Neural progenitor cell (in vitro differentiated cells): ENCODE measurements at places on chromosomes 1 and 21. TPM values are rescaled to one million over a fixed set of nuclear protein-coding genes. Genes with fewer than 3 reads are reported as not detected.

TTLL10 gene
- 0.22 TPM in 1 of 2 replicates, not detected in the other for total RNA-seq

GRCh38 chr1:3002349-3003038 lies 18.8 kb upstream of the ACTRT2 start:
- no peak overlapping the region for H3K27ac ChIP-seq
- H3K36me3 ChIP-seq, result no peaks in the 10 kb centered on the region
- no peak for DNase-seq
- H3K27me3 ChIP-seq, result no peaks in the 10 kb centered on the region
- no peak overlapping the region for H3K4me3 ChIP-seq

- peaks cover 75% of the 10 kb centered on the region for H3K27me3 ChIP-seq
- no peaks in the 10 kb centered on the region for H3K4me1 ChIP-seq
- H3K36me3 ChIP-seq, result no peaks in the 10 kb centered on the region
- H3K4me3 ChIP-seq, result no peak overlapping the region
- no peak for DNase-seq
These were observed 1.2 kb downstream of the MCOLN2 start for GRCh38 chr1:84995484-84996334.

DNA sequence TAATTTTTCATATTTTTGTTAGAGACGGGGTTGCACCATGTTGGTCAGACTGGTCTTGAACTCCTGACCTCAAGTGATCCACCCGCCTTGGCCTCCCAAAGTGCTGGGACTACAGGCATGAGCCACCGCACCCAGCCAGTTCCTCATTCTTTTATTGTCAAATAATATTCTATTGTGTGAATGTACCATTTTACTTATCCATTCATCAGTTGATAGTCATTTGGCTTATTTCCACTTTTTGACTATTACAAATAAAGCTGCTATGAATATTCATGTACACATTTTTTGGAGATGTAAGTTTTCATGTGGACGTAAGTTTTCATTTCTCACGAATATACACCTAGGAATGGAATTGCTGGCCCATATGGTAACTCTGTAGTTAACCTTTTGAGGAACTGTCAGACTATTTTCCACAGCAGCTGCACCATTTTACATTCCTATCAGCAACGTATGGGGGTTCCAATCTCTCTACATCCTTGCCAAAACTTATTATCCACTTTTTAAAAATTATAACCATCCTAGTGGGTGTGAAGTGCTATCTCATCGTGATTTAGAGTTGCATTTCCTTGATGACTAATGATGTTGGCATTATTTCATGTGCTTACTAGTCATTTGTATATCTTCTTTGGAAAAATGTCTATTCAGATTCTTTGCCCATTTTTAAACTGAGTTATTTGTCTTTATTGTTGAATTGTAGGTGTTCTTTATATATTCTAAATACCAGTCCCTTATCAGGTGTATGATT lies 12.7 kb downstream of the PACC1 start:
- H3K4me3 ChIP-seq, result no peak overlapping the region
- no peak overlapping the region for H3K27ac ChIP-seq
- H3K36me3 ChIP-seq, result peaks cover 5% of the 10 kb centered on the region
- no peak for DNase-seq

SLC45A1 gene
- 1.1 and 3.3 TPM in 2 replicates for total RNA-seq

- no peak for DNase-seq
- H3K27me3 ChIP-seq, result no peaks in the 10 kb centered on the region
- H3K27ac ChIP-seq, result no peak overlapping the region
- no peak overlapping the region for H3K4me3 ChIP-seq
These were observed 893.4 kb upstream of the ADGRL4 start for GRCh38 chr1:79899914-79900313.
